ENCODE measurements at places on chromosomes 4 and X.

DNA sequence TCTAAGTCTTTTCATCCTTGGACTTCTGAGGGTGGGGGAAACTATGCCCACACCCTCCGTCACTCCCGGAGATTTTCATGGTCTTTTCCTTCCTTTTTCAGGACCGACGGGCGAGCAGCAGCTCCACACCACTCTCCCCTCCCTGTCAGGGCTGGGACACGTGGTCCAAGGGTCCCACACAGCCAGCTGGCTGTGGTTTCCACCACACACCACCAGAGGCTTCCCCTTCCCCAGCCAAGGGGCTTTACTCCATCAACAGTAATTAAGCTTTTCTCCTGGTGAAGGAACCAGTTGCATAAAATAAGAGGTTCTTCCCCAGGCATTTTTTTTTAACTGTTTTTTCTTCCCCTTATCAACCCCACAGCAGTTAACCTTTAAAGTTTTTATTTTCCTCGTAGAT lies 453.9 kb downstream of the GPAT3 start:
- no peak for DNase-seq

- DNase-seq: no peak
These were observed 37.1 kb downstream of the MAB21L2 start for GRCh38 chr4:150619042-150619441.

GRCh38 chr4:139243448-139244365 lies 36.3 kb downstream of the MGARP start:
- DNase-seq: no peak

DNA sequence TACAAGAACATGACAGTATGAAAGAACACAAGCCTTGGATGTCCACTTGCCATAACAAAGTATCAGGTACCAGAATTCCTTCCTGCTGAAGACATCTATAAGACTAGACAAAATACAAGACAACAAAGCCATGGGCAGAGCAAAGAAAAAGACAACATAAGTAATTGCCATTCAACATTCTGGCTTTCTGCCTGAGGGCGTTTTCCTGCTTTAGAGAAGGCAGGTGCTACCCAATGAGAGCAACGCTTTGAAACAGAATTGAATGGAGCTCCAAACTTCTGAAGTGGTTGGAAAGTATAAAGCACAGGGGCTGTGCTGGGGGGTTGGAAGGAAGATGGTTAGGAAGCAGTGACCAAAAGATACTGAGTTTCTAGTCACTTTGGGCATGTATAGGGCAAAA lies 30.1 kb downstream of the PDE5A start:
- no peak for DNase-seq

DNA sequence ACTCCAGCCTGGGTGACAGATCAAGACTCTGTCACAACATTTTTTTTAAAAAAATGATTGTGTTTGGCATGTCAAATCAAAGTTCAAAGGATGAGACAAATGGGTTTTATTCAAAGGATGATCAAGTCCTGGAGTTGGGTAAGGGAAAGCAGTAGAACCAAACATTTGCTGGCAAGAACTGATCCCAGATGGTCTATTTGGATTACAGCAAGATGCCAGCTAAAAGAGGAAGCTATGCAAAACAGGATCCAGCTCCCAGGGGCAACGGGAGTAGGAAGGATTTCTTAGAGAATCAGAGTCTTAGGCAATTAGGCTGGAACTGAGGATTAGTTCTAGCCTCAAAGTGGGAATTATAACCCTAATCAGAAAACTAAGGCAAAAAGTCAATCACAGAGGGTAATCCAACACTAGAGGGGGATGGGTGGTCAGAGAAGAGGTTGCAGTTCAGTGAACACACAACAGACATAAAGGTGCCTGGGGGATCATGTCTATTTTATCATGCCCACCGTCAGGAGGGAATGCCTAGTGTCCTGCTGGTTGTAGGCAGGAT lies 133.0 kb upstream of the PLS3 start:
- DNase-seq: no peak

GRCh38 chr4:122195718-122196117 lies 43.6 kb downstream of the BLTP1 start:
- no peak for DNase-seq

DNA sequence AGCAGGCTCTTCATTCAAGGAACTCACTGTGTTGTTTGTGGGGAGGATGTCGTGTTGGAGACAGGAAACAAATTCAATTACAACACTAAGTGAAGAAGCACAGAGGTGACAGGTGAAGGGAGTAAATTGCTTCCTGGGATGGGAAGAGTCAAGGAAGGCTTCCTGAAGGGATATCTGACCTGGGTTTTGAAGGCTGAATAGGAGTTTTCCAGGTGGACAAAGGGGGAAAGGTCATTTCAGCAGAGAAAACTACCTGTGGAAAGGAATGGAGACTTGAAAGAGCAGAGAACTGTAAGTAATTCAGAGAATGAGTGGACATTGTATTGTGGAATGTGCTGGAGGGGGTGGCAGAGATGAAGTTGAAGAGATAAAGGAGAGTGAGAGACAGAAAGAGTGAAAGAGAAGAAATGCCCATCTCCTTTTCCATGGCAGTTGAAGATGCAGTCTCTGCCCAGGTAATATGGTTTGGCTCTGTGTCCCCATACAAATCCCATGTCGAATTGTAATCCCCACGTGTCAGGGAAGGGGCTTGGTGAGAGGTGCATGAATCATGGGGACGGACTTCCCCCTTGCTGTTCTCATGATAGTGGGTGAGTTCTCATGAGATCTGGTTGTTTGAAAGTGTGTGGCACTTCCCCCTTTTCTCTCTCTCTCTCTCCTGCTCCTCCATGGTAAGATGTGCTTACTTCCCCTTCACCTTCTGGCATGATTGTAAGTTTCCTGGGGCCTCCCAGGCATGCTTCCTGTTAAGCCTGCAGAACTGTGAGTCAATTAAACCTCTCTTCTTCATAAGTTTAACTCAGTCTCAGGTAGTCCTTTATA lies 205.7 kb upstream of the BCOR start:
- no peak for DNase-seq

DNA sequence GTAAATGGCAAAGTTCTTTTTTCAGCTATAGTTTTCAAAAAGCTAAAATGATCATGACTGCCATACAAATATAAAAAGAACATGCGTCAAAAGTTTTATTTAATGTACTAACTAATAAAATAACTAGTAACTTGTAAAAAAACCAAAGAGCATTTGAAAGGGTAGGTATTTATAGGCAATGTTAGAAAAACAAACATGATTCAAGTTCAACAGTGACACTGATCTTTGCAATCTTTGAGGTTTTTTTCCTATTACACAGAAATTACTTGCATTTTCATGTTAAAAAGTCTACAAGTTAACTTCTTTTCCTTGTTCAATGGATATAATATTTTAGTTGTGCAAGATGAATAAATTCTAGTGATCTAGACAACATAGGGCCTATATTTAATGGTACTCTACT lies 72.3 kb upstream of the GRID2 start:
- no peak for DNase-seq

DNA sequence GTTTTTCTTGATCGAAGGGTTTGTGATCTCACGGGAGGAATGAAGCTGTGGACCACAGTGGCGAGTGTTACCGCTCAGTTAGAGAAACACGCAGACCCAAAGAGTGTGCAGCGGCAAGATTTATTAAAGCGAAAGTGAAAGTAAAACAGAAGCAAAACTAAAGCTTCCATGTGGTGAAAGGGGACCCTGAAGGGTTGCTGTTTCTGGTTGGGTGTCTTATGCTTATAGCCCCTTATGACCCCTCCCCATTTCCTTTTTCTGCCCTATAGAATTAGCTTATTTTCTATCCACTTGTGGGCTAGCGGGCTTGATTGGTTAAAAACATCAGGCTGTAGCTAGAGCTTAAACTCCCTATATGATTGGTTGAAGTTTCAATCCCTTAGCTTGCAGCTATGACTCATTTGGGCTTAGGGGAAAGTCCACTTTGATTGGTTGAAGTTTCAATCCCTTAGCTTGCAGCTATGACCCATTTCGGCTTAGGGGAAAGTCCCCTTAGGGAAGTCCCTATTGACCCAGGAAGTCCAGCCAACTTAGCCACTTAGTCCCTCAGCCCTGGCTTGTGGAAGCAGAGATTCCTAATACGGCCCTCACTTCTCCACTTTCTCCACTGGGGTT lies 171.2 kb upstream of the NWD2 start:
- no peak for DNase-seq

DNA sequence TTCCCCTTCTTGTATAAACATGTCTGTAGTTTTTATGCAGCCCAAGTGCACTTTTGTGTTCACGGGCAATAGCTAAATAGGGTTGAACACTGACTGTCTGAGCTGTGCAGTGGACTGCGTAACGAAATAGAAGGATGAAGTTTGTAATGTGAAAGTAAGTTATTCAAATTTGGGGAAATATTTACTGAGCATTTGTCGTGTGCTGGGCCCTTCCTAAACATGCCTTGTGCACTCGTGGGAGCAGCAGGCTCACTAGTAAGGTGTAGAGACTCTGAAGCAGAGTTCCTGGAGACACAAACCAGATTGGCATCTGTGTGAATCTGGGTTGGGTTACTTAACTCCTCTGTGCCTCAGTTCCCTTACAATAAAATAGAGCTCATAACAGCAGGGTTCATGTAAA lies 51.7 kb upstream of the C1QTNF7 start:
- DNase-seq: no peak

- no peak for DNase-seq
These were observed 105.1 kb downstream of the CLDN22 start for GRCh38 chr4:183214912-183215488.

DNA sequence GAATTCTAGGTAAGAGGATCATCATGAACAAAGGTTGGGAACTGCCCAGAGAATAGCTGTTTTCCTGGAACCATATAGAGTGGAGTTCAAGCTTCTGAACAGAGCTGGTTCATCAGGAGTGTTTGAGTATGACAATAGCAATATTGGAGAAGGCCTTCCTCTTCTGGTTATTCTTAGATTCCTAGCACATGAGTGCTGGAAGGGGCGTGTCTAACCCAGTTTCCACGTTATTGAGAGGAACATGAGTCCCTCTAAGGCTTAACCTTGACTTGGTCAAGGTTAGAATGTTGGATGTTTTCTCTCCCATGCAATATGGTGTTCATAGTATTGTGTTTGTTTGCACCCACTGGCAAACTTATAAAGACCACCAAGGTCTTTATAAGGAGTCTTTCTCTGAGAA lies 101.3 kb downstream of the TSPAN7 start:
- no peak for DNase-seq
